ENCODE measurements at places on chromosomes 3 and 15. TPM values are rescaled to one million over a fixed set of nuclear protein-coding genes. Genes with fewer than 3 reads are reported as not detected.

DNA sequence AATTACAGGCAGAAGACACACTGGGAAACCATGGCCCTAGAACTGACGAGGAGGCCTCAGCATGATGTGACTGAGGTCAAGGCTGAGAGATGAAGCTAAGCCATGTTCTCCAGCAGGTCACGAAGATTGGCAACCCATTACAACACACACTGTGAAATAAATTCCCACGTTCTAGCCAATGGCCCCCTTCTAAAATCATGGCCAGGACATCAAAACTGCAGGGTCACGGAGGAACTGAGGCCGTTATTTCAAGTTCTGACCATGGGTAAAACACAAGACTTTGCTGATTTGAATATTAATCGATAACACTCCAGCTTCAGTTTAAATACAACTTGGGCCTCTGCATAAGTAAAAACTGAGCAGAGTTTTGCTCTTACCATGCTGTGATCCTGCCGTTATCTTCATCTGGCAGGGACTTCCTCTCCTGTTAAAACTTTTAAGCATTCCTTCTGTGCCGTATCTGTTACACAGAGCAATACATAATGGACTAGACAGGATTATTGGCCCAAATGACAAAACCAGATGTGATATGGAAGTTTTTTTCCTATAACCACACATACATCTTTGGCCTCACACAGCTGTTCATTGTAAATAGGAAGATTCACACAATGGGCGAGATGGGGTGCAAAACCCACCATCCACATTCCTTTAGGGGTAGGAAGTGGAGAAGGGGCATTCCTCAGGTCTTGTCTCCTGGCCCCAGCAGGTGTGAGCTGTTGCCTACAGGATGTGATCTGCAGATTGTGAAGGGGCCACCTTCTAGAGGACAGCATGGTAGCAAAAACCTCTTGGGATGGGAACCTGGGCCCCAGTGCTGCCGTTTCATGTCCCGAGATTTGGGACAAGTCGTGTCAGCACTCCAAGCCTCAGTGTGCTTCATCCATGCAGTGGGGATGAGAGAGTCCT, 207.4 kb downstream of the OPA1 start:
- DNase-seq = no peak

DNA sequence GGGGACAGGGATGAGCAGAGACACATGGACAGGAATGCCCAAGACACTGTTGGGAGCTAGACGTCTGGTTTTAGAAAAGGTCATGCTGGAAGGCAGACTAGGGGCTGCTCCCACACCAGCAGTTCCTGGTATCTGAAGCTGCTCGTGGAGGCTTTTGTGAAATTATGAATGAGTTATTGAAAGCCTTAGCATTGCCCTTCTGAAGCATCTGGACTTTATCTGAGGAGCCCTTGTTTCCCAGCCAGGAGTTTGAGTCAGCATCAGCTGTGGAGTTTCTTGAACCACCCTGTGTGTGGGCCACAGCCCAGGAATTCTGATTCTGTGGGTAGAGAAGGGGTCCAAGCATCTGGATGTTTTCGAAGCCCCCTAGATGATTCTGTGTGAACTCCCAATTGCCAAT, 258.7 kb downstream of the SLCO3A1 start:
- no peak for DNase-seq

- DNase-seq = no peak
Measured at GRCh38 chr3:109863701-109864100, 526.4 kb upstream of the DPPA4 start.

- DNase-seq = no peak
Measured at GRCh38 chr3:38151667-38152265, 13.3 kb downstream of the MYD88 start.

GRCh38 chr3:195081242-195081963, 189.6 kb downstream of the XXYLT1 start:
- DNase-seq = no peak

GRCh38 chr3:134326126-134326525, 48.1 kb downstream of the AMOTL2 start:
- no peak for DNase-seq

- DNase-seq = no peak
Measured at GRCh38 chr15:85276921-85277320, 103.5 kb upstream of the AKAP13 start.

- DNase-seq = no peak
Measured at GRCh38 chr3:106452096-106452495, 583.3 kb upstream of the CBLB start.

- no peak for DNase-seq
Measured at GRCh38 chr3:158260392-158260791, 150.5 kb downstream of the RSRC1 start.

DNA sequence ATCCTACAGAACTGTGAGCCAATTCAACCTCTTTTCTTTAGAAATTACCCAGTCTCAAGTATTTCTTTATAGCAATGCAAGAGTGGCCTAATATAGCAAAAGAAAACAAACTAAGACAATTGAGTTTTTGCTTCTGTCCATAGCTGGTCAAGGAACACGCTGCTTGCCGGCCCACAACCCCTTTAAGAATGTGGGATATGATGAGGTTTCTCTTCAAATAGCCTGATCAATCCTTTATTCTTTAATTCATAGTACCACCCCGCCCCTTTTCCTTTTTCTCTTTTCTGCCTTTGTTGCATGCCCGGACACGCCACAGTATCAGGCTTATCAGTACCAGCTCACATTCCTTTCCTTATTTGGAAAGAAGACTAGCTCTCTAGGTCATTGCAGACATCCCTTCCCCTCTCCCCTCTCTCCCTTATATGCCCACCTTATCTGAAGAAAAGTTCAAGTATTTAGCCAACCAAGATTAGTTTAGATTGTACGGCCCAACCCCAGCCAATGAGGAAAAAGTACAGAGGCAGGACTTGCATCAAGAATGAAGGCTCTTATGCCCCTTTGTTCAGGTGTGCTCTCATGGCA, 404.5 kb downstream of the OCA2 start:
- no peak for DNase-seq

- DNase-seq = no peak
Measured at GRCh38 chr3:178505832-178506231, 30.4 kb upstream of the KCNMB2 start.

DNA sequence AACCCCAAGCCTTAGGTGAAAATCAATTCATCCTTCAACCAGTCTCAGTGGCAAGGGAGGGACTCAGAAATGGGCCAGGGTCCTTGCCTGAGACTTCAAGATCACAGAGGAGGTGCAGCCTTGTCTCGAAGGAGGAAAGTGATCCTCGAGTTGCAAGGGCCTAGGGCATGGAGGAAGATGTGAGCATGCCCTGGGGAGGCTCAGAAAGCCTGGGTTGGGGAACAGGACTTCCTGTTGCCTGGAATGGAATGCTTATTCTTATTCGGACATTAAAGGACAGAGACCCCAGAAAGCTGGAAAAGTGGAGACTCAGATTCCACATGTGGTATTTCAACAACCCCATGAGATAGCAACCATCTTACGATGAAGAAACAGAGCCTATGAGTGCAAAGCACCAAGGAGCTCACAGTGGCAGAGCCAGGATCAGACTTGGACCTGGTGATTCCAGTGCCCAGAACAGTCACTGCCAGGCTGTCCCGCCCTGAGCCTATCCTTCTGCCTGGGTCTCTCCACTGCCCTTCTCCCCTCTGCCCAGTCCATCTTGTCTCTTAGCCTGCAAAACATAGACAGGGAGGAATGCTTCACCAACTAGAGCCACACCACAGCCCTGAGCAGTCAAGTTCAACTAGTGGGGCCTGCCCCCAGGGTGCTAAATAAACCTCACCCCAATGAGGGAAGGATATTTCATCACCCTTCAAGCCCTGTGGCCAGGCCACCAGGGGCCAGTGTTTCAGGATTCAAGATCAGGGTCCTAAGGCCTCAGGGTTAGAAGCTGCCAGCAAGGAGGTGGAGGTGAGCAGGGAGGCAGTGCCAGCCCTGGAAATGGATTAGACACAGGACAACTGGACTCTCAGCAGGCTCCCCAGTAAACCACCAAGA, 21.9 kb downstream of the DAPK2 start:
- no peak for DNase-seq

GRCh38 chr3:52110502-52110901, 43.7 kb downstream of the POC1A start:
- DNase-seq = no peak

DNA sequence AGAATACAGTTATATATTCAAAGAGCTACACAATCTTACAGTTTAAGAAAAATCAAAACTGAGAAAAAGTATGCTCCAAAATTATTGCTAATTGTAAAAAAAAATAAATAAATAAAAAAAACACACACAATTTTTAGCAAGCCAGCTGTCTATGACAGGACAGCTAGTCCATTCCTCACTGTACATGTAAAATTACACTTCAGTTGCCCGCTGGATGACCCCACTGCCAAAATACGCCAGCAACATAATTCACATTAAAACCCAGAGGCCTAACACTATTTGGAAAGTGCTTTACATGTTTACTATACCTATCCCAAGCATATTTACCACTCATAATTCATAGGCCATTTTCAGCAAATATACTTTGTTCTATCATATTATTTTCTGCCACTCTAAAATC, 5.8 kb downstream of the MYO9A start:
- DNase-seq = no peak

- DNase-seq = no peak
Measured at GRCh38 chr3:187167777-187168176, 28.5 kb upstream of the RPL39L start.

GRCh38 chr3:23325466-23326065, 122.4 kb downstream of the UBE2E2 start:
- DNase-seq = no peak

- DNase-seq = no peak
Measured at GRCh38 chr15:78762985-78763795, 48.1 kb downstream of the ADAMTS7 start.

DNA sequence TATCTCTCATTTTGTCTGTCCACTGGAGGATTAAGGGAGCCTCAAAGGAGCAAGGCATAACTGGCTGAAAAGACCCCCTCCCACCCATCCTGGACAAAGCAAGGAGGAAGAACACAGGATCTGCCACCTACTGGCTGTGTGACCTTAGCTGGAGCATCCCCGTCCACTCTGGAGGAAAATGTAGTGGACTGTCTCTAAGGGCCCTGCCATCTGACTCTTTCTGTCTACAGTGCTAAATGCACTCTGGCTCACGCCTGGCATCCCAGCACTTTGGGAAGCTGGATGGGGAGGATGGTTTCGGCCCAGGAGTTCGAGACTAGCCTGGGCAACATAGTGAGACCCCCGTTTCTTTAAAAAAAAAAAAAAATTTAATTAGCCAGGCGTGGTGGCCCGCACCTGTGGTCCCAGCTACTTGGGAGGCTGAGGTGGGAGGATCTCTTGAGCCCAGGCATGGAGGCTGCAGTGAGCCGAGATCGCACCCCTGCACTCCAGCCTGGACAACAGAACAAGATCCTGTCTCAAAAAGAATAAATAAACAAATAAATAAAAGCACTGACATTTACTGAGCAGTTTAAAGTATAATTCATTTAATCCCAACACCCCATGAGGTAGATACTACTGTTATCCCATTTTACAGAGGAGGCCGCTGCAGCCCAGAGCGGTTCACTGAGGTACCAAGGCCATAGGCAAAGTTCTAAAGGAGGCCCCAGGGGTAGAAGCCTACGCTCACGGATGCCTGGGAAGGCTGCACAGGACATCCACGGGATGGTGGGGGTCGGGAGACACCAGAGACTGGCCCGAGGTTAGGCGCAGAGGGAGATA, 1.1 kb downstream of the TBC1D2B start:
- no peak for DNase-seq

- no peak for DNase-seq
Measured at GRCh38 chr3:15204005-15204404, 2.0 kb upstream of the CAPN7 start.

DNA sequence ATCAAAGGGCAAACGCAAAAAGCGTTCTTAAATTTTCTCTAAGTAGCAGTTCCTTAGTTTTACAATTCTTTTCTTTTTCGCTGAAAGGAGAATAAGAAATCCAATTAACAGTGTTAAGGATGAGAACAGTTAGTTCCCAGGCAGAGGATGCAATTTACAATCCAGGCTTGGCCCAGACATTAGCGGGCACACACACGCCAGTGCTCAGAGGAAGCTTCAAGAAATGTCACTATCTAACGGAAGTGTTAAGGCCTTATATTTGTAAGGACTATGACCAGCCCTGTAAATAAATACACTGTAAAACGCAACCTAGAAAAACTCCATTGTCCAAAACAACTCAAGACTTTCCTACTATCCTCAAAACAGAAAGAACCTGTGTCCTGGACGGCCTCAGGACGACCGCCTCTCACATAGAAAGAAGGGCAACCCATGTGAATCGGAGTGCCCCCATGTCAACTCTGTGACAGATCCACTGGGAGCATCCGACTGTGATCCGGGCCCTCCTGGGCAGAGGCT, 1.3 kb downstream of the ACAP2 start:
- no peak for DNase-seq

DNA sequence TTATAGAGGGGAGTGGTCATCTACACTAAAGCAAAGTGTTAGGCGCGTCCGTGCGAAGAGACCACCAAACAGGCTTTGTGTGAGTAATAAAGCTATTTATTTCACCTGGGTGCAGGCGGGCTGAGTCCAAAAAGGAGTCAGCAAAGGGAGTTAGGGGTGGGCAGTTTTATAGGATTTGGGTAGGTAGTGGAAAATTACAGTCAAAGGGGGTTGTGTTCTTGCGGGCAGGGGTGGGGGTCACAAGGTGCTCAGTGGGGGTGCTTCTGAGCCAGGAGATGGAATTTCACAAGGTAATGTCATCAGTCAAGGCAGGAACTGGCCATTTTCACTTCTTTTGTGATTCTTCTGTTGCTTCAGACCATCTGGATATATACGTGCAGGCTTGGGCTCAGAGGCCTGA, 47.1 kb downstream of the OIP5 start:
- no peak for DNase-seq

DNA sequence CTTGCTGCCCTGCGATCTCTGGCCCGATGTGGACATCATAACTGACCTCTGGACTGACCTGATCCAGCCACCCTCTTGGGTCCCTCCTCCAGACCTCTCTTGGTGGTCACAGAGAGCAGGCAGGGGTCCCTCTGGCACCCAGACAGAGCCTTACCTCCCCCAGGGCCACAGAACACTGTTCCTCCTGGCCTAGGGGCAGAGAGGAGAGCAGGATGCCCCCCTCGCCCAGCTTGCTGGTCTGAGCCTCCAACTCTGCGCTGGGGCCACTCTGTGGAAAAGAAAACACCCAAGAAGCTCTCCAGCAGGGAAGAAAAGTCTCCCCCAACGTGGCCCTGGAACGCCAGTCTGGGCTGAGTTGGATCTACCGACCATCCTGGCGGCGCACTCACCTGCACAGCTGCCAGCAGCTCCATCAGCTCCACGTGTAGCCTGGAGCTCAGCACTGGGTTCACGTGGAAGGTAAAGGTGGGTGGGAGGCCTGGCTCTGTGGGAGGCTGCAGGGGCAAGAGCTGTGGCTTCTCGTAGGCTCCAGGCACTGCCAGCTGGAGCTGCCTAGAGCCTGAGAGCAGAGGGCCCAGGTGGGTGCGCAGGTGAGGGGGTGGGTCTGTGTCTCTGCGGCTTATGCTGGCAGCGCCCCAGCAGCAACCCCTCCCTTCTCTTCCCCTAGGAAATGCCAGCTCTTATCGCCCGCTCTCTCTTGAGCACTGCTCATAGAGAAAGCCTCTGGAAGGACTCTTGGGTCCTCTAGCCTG, 6.0 kb downstream of the PLA2G4F start:
- DNase-seq = no peak

Gene PROK2
- total RNA-seq = 0.12 TPM

Gene SLC22A14
- total RNA-seq = not detected

Gene GPR15
- total RNA-seq = not detected

Gene BFSP2
- not detected for total RNA-seq

Gene ROBO2
- total RNA-seq = 4.4 TPM

Gene PP2D1
- not detected for total RNA-seq

Data from ovary (tissue), 10 donors.